Heart right ventricle (tissue), 16 donors: ENCODE measurements at places on chromosomes 12 and 14. TPM values are rescaled to one million over a fixed set of nuclear protein-coding genes. Genes with fewer than 3 reads are reported as not detected.

The FAM186B gene
- 0.04 TPM for polyA plus RNA-seq

The FGF6 gene
- not detected for polyA plus RNA-seq

DNA sequence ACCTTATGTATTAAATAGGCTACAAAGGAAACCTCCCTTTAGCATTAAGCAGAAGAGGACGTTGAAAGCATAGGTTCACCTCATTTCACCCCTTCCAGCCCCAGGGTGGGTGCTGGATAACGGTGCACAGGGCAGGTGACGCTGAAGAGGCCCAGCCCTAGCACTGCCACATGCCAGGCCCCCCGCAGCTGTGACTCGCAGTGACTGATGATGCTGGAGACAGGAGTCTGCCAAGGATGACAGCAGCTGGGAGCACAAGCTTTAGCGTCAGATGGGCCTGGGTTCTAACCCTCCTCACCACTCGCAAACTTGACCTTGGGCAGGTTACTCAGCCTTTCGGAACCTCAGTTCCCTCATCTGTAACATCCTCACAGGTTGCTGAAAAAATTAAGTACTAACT lies 76.7 kb downstream of the TBK1 start:
- no peak for DNase-seq
- H3K36me3 ChIP-seq = no peaks in the 10 kb centered on the region
- no peak overlapping the region for H3K27ac ChIP-seq
- no peaks in the 10 kb centered on the region for H3K4me1 ChIP-seq
- no peak overlapping the region for H3K4me3 ChIP-seq

- no peak overlapping the region for H3K27ac ChIP-seq
- H3K4me1 ChIP-seq = no peaks in the 10 kb centered on the region
- no peaks in the 10 kb centered on the region for H3K36me3 ChIP-seq
- H3K4me3 ChIP-seq = no peak overlapping the region
Measured at GRCh38 chr14:40248671-40249070, 816.4 kb upstream of the FBXO33 start.

GRCh38 chr12:22169376-22169775 lies 123.4 kb downstream of the CMAS start:
- no peak overlapping the region for H3K27ac ChIP-seq
- no peak overlapping the region for H3K4me3 ChIP-seq
